ENCODE measurements at places on chromosomes 2 and 18.

DNA sequence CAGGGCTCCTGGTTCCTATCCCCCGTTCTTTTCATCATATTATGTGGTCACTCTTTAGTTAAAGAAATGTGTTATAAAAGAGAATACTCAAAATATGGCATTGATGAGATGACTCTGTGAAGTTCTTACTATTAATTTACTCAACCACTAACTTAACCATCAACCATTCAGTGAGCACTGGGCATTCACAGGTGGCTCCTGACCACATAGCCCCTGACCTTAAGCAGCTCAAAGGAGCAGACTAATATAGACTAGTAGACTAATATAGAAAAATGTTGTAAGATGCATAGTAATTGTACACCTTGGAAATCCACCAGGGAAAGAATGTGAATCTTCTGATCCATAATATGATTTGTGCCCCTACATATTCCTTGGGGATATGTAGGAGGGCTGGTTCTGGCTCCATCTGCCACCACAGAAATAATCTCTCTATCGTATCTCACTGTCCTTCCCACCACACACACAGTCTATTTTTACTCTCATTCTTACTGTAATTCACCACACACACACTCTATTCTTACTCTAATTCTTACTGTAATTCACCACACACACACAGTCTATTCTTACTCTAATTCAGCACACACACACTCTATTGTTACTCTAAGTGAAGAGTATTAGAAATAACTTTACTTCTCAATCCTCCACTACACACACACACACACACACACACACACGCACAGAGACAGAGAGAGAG is 188.9 kb upstream of the ITGA4 start:
- DNase-seq = no peak

GRCh38 chr18:56458770-56459712 is 179.4 kb downstream of the TXNL1 start:
- no peak for DNase-seq

DNA sequence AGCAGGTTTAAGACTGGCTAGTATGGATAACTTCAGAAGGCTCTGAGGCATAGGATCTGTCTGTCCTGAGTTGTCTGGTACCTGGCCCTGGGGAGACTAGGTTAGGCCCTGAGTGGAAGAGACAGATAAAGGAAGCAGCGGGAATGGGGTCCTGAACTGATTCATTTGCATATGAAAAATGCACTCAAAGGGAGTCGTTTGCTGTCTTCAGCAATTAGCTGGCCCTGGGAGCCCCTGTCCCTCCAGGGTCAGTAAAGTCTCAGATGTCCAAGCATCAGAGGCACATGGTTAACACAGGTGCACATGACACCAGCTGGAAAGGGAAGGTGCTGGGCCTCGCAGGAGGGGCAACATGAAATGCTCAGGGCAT is 172.4 kb downstream of the ACOXL start:
- DNase-seq = no peak

DNA sequence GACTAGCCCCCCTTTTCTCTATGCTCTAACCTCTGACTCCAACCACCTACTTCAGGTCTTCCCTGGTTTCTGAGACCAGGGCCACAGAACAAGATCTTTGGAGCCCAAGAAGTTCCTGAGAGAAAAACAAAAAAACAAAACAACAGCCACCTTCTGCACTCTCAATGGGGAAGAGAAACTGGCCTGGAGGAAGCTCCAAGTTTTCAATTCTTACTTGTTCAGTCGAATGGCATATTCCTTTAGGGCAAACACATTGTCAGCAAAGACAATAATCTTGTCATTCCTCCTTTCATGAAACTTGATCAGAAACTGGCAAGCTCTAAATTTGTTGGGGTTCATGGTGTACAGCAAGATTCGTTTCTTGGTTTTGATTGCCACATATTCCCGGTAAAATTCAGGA is 15.0 kb downstream of the ERCC3 start:
- no peak for DNase-seq

DNA sequence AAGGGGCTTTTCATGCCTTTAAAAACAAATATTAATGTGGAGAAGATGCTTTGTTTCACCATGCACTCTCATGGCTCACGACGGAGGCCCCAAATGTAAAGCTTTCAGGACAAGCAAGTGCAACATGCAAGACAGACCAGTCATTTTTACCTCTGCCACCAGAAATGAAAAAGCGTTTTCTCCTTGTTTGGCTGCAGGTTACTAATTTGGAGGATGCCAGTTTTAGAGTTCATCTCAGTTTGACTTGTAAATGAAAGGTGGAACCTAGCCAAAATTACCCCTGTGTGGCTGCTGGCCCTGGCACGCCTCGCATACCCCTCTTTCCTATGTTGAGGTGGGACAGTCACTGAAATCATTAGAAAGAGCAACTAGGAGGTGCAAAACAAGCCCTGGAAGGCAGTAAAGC is 138.6 kb downstream of the BCL2 start:
- DNase-seq = no peak

DNA sequence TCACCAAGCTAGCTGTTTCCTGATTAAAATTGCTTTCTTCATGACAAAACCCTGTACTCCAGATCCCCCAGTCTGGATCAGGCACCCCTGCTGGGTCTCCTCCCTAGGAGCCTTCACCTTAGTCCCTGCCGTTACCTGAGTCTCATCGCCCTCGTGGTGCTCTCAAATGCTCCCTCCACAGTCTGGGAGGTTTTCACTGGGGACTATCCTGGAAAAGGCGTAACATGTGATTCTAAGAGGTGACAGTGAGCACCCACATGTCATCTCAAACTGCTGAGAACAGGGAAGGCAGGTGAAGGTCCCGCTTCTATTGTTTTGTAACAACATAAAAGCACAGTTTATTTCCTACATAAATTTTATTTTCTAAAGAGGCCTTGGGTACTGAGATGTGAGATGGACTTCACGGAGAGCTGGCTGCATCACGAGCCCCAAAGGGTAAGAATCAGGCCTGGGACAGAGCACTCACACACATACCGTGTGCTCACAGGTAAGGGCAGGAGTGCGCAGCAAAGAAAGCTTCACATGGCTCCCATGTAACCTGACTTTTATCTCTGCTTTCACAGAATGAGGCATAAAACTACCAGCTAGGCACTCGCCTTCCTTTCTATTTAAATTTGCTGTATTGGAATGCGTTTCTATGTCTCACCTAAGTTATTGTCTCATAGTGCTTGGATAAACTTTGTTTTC is 531.5 kb downstream of the RNF144A start:
- DNase-seq = no peak

DNA sequence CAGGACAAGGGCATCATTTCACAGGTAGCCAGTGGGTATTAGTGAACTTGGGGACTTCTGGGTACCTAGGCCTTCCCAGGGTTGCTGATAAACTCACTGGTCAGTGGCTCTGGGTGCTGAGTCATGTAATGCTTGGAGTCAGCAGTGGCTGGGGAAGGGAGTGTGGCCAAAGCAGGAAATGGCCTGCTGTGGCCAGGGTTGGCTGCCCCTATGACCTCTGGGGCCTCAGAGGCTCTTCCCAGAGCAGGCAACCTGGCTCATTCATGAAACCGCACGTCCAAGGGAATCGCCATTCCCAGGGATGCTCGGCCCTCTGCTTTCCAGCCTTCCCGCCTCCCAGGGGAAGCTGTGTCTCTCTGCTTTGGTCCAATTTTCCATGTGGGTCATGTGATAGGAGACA is 294.9 kb downstream of the DYSF start:
- no peak for DNase-seq

- no peak for DNase-seq
Measured at GRCh38 chr2:57185568-57185967, 861.0 kb upstream of the VRK2 start.

- DNase-seq = no peak
Measured at GRCh38 chr18:48694295-48694694, 155.5 kb downstream of the CTIF start.

DNA sequence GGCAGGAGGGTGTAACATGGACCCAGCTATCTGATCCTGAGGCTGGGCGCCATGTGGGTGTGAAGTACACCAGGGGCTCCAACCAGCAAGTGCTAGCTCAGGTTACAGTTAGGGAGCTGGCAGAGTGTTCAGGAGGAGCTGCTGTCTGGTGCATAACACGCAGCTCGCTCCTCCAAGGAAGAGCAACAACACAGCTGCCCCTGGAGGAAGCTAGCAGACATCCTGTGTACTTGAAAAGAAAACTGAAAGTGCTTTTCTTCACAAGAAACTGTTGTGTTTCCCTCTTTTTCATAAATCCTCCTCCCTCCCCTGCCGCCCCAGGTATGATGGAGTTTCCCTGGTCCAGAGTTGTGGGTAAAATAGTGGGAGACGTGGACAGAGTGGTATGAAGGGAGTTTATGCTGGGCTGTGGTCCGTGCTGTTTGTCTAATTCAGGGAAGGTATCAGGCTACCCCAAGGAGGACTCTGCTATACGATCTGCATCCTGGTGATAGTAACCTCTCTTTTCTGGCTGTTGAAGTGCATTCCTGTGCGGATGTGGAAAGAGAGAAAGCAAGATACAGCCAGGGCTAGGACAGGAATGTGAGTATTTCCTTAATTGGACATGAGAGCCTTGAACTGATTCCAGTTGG is 6.1 kb upstream of the LBH start:
- DNase-seq = peak; percentile 69

DNA sequence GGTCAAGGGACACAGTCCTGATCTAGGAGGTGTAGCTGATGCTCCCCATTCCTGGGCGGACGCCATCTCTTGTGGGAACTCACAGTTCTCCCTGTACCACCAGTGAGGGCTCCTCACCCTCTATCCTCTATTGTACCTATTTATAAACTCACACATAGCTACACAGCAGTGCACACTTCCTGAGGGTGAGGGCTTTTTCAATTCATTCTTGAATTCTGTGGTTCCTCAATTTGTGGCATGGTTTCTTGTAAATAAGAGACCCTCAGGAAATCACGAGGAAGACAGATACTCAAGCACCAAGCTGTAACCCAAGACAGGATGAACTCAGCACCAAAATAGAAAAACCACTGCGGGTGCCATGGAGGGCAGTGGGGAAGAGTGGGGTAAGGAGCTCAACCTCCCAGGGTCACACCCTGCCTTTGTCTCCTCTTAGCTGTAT is 245.9 kb upstream of the PXDN start:
- DNase-seq = no peak

DNA sequence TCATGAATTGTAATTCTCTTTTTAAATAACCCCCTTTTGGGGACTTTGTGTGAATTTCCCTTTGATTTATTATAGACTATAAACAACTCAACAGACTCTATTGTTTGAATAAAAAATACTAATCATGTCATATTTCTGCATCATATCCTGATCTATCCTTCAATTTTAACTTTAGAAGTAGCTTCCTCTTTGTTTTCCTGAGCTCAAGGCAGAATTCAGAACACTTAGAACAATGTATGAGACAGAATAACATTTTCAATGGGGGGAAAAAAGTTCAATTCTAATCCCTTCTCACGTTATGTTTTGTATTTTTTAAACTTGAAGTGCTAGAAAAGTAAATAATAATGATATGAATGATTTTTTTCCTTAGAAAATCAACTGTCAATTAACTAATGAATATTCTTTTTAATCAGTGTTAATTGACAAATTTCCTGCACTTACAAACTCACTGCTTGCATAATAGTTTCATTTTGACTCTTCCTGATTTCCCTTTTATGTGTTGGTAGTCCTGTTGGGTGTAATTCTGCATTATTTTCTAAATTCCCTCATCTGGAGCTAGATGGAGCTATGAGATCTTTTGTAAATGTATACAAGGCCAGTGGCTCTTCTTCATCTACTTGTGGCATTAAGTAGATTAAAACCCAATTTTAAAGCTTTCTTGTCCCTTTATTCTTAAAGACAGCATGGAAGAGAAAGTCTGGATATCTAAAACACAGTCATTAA is 326.1 kb downstream of the PARD3B start:
- peak; percentile 36 for DNase-seq

DNA sequence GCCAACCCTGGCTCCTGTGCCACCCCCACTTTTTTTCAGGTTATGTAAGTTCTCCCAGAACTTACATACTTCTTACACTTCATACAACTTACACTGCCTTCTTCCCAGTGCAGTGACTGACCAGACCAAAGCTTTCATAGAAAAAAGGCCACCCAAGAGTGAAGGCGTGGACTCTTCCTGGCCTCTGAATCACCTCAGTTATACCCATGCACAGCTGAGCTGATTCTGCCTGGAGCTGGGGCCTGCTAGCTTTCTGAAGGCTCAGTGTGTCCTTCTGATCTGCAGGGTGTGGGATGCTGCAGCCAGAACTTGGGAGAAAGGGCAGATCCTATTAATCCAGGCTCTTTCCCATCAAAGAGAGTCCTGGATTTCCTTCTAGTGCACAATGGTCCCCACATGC is 216.1 kb downstream of the TTC32 start:
- no peak for DNase-seq

- DNase-seq = no peak
Measured at GRCh38 chr2:138271467-138271866, 230.1 kb upstream of the SPOPL start.

GRCh38 chr2:96520697-96521096 is 15.5 kb upstream of the NEURL3 start:
- DNase-seq = no peak

DNA sequence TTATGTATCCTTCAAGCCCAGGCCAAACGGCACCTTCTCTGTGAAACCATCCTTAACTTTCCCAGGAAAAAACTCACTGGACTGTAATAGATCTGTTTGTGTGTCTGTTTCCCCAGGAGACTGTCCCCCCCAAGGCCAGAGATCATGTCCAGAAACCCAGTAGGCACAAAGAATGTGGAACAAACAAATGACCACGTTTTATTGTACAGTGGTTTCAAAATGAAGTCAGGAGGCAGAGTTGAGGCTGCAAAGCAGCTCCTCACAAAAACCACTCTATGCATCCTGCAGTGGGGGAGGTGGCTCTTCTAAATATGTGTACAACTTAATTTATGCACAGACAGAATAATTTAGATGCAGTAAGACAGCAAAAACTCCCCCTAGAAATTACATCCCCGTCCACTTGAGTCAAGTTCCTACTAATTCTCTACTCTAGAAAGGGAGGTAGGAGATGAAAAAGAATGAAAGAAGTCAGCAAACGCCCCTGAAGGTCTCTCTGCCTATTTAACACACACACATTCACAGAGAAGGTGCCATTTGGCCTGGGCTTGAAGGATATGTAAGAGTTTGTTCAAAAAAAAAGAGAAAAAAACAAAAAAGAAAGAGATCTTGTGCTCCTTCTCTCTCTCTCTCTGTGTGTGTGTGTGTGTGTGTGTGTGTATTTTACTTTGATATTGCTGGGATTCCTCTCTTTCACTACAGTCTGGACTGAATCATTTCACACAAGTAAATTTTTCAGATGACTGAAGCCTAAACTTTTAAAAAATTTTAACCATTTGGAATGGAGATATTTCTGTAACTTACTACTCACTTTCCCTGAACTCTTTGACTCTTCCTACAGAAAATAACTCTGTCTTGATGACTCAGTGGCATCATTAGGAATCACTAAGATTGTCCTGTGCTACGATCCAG is 19.5 kb downstream of the BCL2 start:
- no peak for DNase-seq

GRCh38 chr2:200603972-200604371 is 18.2 kb downstream of the AOX1 start:
- no peak for DNase-seq
